NCI-H82 (cell line): ENCODE measurements at places on chromosomes 7 and 10.

- no peak for DNase-seq
These were observed 115.1 kb upstream of the RET start for GRCh38 chr10:42961796-42962109.

GRCh38 chr10:71059054-71059818 lies 153.1 kb upstream of the UNC5B start:
- DNase-seq = no peak

DNA sequence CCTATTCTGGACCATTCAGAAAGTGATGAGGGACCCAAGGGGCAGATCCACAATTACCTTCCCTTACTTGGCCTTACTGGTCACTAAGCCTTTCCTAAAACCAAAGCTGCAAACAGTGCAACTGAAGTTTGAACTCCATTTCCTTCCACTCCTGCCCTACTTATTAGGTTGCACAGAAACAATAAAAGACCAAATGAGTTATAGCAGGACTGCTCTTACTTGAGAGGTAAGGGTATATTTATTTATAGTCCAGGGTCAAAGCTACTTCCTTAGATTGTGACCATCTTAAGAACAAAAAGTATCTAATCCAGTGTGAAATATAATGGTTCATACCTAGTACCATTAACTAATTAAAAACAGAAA lies 27.0 kb downstream of the CDK6 start:
- DNase-seq = no peak

DNA sequence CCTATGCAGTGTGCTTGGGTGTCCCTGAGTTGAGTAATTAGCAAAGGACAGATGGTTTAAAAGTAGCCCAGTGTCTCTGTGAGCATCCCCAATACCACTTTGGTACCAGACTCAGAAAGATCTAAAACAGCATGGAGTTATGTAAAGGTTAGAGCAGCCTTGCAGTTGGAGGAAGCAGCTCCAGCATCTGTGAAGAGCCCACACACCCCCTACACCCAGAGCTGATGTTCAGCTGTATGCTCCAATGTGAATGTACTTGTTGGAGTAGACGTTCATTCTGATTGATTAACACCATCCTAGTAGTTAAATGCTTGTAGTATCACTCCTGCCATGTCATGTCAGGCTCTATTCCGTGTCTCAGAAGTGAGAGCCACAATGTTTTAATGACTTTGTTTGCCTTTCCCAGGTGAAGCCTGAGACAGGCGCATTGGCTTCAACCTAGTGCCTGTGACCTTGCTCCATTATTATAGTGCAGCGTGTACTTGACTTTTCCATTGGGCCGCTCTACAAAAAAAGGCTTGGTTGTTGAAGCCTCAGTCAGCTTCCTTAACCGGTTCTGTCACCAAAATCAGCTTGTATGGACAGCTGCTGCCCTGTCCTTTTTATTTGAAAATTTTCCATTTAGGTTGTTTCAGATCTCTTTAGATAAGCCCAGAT lies 154.2 kb downstream of the LCOR start:
- DNase-seq = no peak

GRCh38 chr7:79459381-79459780 lies 5.9 kb upstream of the MAGI2 start:
- no peak for DNase-seq

- DNase-seq = no peak
These were observed 33.1 kb downstream of the HABP2 start for GRCh38 chr10:113585949-113586348.

GRCh38 chr7:148306759-148307158 lies 283.8 kb upstream of the C7orf33 start:
- DNase-seq = no peak

GRCh38 chr7:75625868-75626267 lies 112.9 kb downstream of the HIP1 start:
- no peak for DNase-seq
